ENCODE measurements at places on chromosomes 2 and 18. TPM values are rescaled to one million over a fixed set of nuclear protein-coding genes. Genes with fewer than 3 reads are reported as not detected.

DNA sequence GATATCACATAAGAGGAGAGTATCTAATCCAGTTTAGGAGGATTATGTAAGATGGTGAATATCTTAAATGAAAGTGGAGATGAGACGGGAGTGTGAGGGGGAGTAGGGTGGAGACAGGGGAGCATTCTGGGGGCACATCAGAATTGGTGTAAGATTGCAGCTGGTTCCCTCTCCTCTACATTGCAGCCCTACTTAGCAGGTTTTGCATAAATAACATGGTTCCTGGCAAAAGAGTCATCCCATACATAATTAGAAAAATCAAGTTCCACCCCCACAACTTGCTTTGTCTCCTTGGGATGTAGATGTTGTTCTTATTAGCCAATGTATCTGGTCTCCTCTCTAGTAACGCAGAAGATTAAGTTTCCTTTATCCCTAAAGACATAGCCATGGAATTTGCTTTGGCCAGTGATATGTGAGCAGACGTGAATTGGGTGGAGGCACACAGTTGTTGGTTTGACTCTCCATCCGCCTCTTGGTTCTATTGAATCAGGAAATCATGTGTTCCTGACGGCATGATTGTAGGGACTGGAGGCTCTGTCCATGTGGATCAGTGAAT lies 137.9 kb downstream of the KLHL14 start:
- DNase-seq, result no peak

Gene HOXD9
- total RNA-seq, result not detected

DNA sequence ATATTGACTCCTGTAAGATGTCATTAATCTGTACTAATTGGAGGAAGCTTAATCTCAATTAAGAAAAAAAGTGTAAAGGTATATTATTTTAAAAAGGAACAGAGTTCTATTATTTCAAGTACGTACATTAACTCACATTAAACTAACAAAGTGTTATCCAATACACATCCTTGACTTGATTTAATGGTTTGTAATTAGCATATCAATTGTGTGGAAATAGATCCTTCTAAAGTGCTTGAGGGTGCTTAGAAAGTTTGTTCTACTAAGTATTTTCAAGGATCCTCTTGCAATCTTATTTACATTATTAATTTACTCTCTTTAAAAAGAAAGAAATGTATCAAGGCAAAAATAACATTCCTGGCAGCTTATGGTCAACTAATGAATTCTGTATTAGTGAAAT lies 720.3 kb downstream of the KCNJ3 start:
- no peak for DNase-seq

Gene IL1A
- total RNA-seq, result 0.43 TPM

DNA sequence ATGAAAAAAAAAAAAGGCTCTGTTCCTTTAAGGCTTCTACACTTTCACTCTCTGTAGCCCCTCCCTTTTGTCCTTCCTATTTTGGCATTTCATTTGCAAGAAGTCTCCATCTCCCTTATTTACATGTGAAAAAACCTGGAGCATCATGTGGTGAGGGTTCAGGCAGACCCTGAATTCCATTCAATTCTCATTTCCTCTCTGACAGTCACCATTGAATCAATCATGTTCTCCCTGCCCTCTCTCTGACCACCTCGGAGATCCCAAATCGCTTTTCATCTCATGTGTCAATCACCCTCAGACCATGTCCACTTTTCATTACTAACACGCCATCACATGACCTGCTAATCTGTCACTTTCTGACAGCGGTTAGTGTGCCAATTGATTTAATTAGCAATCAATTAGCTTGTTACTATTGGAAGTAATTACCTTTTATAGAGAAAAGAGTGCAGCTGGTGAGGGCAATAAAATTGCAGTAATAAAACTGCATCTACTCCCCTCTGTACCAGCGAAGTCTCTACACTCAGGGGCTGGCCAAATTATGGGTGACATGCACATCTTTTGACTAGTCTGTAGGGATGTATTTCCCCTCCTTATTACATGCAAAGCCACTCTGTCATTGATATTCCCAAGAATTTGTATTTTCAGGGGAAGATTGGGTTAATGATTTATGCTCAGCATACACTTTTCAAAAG lies 317.4 kb downstream of the EN1 start:
- DNase-seq, result no peak

GRCh38 chr2:84939426-84940087 lies 31.4 kb upstream of the KCMF1 start:
- no peak for DNase-seq

DNA sequence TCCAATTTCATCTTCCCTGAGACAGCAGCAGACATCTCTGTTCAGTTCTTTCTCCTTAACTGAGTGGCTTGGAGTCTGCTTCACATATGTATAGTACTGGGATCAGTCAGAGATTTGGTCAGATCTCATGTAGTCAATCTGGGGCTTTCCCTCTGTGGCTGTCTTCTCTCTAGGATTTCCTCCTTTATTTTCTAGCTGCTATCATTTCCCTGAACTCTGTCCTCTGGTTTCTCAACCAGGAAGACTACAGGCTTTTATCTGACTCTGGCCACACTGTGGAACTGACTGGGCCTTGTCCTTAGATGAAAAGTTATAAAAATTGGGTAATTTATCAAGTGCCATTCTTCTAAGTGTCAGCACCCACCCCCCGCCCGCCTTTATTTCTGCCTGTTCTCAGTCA lies 121.0 kb downstream of the RAPGEF4 start:
- DNase-seq, result no peak

Gene FBXO36
- total RNA-seq, result 1.9 TPM

GRCh38 chr2:192887337-192887736 lies 692.6 kb upstream of the TMEFF2 start:
- no peak for DNase-seq

Gene REL
- total RNA-seq, result 6.1 TPM

GRCh38 chr2:232588680-232589585 lies 38.4 kb downstream of the EIF4E2 start:
- peak; percentile 83 for DNase-seq

DNA sequence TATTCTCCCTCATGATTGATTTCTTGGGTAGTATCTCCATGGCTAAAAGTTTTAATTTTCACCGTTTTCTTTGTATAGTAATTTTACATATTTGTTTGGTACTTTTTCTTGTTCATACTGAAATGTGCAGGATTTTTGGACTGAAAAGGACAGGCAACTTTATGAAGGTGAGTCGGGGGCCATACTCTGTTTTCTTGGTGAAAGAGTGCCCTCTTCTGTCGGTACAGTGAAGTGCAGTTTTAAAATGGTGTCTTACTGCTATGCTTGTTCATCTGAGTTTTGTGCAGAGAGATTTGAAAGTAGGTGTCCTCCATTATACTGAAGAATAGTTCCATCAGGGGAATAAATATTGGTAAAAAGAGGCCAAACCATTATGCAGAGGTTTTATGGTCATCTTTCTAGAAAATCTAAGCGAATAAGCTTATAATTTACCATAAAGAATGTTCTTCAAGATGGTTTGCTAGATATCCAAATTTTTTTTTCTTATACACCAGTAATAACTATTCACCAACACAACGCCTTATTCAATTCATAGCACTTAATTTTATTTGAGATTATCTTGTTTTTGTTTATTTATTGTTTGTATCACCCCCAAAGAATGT lies 8.7 kb upstream of the SERPINB13 start:
- DNase-seq, result no peak

GRCh38 chr2:20666304-20667150 lies at the start of gene GDF7:
TSS of gene GDF7 (plus strand) at chr2:20667144. CDS start at chr2:20667240, 96 bp downstream.
- no peak for DNase-seq

DNA sequence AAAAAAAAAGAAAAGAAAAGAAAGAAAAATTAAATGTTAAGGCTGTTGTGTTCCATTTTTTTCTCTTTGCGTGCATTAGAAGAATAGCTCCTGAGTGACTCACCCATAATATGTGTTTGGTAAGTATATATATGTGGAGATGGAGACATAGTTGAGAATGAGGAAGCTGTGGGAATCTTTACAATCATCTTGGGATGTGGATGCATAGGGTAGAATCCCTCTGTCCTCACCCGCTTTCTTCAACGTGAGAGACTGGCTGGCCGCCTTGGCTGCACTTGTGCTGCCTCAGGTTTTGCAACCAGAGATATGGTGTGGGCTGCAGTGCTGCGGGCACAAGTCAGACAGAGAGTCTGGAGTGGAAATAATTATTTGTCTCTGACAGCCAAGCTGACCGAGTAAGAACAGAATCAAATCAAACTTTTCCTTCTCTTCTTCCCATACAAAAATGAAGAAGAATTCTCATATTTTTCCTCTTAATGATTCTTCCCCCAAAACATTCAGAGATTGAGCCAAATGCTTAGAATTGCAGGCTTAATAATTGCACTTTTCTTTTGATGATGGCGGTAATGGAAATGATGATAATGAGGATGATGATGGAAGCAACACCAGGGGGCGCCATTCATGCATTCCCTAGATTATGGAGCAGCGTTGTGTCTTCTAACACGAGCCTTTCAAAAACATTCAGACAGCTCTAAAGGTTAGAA lies 48.5 kb downstream of the SERPINB7 start:
- peak; percentile 10 for DNase-seq

Gene MAPK4
- not detected for total RNA-seq

DNA sequence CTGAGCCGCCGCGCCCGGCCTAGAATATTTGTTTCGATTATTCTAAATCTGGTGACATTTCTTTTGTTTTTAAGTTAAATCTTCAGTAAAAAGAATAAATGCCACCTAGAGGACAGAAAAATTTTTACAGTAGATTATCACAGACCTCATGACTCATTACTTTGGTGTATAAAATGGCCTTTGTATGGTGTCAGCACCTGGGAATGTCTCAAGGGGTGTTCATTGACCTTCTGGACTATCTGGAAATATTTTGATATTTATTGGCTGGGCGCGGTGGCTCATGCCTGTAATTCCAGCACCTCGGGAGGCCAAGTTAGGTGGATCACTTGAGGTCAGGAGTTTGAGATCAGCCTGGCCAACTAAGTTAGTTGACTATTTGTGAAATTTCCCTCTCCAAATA lies 30.3 kb upstream of the SLC30A6 start:
- DNase-seq, result peak; percentile 77

Gene BMP10
- total RNA-seq, result not detected

Gene CCDC74A
- 6.5 TPM for total RNA-seq

- no peak for DNase-seq
These were observed 643 bp downstream of the PLCL1 start for GRCh38 chr2:197804758-197805714.
